ENCODE measurements at places on chromosomes 11 and 22. TPM values are rescaled to one million over a fixed set of nuclear protein-coding genes. Genes with fewer than 3 reads are reported as not detected.

DNA sequence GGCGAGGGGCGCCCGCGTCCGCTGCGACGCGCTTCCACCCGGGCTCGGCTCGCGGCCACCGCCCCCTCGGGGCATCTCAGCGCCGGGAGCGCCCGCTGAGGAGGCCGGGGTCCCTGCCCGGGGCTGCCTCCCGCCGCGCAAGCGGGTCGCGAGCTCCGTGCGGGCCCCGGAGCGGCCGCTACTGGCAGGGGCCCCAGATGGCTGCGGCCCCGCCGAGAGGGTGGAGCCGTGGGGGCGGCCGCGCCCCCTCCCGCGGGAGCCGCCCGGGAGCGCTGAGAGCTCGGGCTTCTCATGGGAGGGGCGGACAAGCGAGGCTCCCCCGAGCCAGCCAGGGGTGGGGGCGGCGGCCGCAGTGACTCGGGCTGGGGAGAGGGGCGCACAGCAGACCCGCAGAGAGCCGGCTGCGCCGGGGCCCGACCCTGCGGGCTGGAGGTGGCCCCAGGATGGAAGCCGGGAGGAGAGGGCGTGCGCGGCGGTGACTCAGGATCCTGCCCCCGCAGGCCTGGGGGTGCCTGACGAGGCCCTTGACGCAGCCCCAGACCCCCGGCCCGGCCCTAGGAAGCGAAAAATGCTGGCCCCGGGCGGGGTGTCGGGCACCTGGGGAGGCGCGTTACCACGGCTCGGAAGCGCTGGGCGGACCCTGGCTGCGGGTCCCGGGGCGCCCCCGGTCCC lies 603 bp upstream of the ZFTA start:
- DNase-seq = peak; percentile 17
- peaks cover 2% of the 10 kb centered on the region for H3K36me3 ChIP-seq
- H3K27ac ChIP-seq = no peak overlapping the region
- H3K27me3 ChIP-seq = peaks cover 40% of the 10 kb centered on the region

GRCh38 chr11:8167796-8168195 lies 1.0 kb downstream of the RIC3 start:
- peak overlapping the region; percentile 84 for H3K4me3 ChIP-seq
- peaks cover 6% of the 10 kb centered on the region for H3K36me3 ChIP-seq
- peaks cover 15% of the 10 kb centered on the region for H3K4me1 ChIP-seq
- no peak overlapping the region for H3K27ac ChIP-seq
- H3K27me3 ChIP-seq = peaks cover 30% of the 10 kb centered on the region
- DNase-seq = no peak

- H3K4me1 ChIP-seq = peaks cover 22% of the 10 kb centered on the region
- peak overlapping the region; percentile 74 for H3K27ac ChIP-seq
- peak overlapping the region; percentile 92 for H3K4me3 ChIP-seq
- H3K27me3 ChIP-seq = peaks cover 2% of the 10 kb centered on the region
- DNase-seq = no peak
Measured at GRCh38 chr11:101915791-101916291, 481 bp downstream of the ANGPTL5 start.

- H3K27me3 ChIP-seq = peaks cover 52% of the 10 kb centered on the region
- peaks cover 6% of the 10 kb centered on the region for H3K4me1 ChIP-seq
- no peak for DNase-seq
- peak overlapping the region; percentile 76 for H3K4me3 ChIP-seq
Measured at GRCh38 chr11:75241906-75242644, 1.5 kb downstream of the TPBGL start.

GRCh38 chr22:24555165-24556039 lies at the start of gene SNRPD3:
TSS of gene SNRPD3 (plus strand) at chr22:24555999. CDS start at chr22:24557675, 1,676 bp downstream.
- no peaks in the 10 kb centered on the region for H3K27me3 ChIP-seq
- DNase-seq = peak; percentile 97
- H3K4me1 ChIP-seq = peaks cover 64% of the 10 kb centered on the region
- H3K36me3 ChIP-seq = peaks cover 38% of the 10 kb centered on the region
- H3K4me3 ChIP-seq = peak within 1 kb of the TSS; percentile 98

GRCh38 chr11:80649186-80649585 lies 1208.4 kb upstream of the TENM4 start:
- no peaks in the 10 kb centered on the region for H3K36me3 ChIP-seq
- no peak overlapping the region for H3K27ac ChIP-seq
- no peaks in the 10 kb centered on the region for H3K4me1 ChIP-seq
- no peak for DNase-seq
- H3K27me3 ChIP-seq = no peaks in the 10 kb centered on the region

- H3K27me3 ChIP-seq = peaks cover 3% of the 10 kb centered on the region
- no peak for DNase-seq
- no peak overlapping the region for H3K27ac ChIP-seq
- no peaks in the 10 kb centered on the region for H3K4me1 ChIP-seq
- H3K36me3 ChIP-seq = no peaks in the 10 kb centered on the region
Measured at GRCh38 chr22:31125521-31126117, 2.9 kb downstream of the INPP5J start.

Gene APOL1
- 36.7 TPM for total RNA-seq

Gene PIH1D2
- 0.49 TPM for total RNA-seq

Gene LMO2
- not detected for total RNA-seq

Gene USH1C
- not detected for total RNA-seq

Data from activated T-helper 1 cell treated with anti-CD3 and anti-CD28 coated beads, Interleukin-12 subunit alpha, Interleukin-12 subunit beta, Interleukin-2, Interleukin-4 antibody, amounts not matched to agents 30 ng/mL and 10 ng/mL and 1 ng/mL, durations not matched to agents 14 hours and 24 hours and 36 hours (primary cell).